ENCODE measurements at places on chromosomes 4 and X.

DNA sequence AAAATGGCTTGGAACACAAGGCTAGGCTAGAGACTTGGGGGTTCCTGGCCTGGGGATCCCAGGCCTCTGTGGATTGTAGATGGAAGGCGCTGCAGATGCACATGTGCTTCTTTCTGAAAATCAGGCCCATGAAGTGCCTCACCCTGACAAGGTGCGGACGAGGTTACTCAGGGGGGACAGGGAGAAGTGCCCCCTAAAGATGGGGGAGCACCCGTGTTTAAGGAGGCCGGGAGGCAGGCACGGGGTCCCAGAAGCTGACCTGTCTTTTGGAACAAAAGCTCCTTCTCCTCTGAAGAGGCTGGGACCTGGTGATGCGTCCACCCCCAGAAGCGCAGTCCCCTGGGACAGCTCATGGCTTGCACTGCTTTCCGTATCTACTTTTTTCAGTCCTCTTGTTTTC lies 2.4 kb downstream of the PDZD4 start:
- DNase-seq, result no peak

DNA sequence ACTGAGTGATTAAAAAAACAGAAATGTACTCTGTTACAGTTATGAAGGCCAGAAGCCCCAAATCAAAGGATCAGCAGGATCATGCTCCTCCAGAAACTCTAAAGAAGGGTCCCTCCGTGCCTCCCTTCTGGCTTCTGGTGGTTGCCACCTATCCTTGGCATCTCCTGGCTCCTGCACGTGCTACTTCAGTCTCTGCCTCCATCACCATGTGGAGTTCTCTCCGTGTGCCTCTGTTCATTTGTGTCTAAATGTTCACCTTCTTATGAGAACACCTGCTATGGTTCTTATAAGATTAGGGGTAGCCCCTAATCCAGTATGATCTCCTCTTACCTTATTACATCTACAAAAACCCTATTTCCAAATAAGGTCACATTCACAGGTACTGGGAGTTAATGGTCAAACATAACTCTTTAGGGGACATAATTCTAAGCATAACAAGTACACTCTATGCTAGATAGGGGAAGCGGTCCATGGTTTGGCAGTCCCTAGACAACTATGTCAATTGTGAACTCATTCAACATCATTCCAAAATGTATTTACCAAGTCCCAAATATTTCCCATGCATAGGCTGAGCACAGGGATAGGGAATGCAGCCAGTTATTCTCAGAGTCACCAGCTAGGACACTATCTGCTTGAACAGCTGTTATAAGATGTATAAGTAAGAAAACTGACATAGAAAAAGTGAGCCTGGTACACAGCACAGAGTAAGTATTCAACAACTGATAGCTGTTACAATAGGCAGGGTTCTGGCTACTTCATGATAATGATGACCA lies 295.5 kb upstream of the BOD1L1 start:
- no peak for DNase-seq

DNA sequence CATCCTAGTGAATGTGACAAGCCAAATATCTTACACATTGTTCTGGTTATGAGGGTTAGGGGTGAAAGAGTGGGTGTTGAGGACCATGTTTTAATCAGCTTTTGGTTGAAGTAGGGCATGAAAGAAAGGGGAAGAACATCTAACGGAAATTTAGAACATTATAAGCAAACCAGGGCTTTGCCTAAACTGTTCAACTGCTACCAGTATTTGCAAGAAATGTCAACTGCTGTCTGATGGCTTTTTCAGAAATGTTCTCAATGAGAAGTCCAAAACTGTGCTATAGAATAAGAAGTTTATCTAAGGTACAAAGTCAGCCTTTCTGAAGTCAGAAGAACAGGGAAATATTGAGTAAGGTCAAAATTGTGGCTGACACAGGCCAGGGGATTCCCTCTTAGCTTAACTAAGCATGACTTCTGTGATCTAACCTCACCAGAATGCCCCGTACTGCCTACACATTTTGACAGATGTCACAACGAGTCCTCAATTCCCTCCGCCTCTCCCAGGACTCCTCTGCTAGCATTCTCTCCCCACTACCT lies 67.1 kb downstream of the DTHD1 start:
- peak; percentile 8 for DNase-seq

DNA sequence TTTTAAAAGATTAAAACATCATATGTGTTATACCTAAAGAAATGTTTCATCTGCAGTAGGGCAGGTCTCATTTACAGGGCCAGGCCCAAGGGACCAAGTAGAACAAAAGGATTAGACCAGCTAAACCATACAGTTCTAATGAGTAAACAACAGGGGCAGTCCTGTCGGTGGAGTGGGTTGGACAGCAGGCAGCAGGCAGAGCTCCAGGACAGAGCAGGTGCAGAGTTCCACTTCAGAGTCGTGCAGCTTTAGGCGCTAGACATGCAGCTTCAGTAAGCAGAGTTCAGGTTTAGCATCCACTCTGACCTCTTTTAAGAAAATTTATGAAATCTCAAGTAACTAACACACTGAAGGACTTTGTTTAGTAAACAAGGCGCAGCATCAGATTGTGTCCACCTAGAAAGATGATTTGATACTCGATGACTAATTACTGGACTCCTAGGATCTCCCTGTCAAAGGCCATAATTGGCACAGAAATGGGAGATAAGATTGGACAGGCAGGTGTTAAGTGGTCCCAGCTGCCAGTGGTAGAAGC lies 487.7 kb upstream of the INTU start:
- DNase-seq, result peak; percentile 86

DNA sequence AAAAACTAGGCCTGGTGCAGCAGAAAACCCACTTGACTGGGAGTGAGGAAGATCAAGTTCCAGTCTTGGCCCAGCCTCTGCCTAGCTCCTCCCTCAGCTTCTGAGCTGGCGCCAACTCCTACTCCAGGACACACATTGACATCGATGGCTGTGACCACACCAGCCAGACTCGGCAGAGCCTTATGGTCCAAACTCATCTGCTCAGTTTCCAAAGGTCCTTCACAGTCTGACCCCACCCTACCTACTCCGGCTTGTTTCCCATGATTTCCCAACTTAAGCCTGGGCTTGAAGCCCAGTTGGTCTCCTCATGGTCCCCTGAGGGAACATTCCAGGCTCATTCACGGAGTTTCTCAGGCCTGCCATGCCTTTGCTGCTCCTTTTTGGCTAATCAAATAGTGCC lies 10.1 kb downstream of the ELF4 start:
- DNase-seq, result no peak

- DNase-seq, result no peak
Observed at GRCh38 chr4:184189966-184190365, 27.7 kb downstream of the ENPP6 start.

GRCh38 chr4:155566354-155566753 lies 100.3 kb upstream of the GUCY1A1 start:
- DNase-seq, result no peak

GRCh38 chrX:37817579-37817978 lies 29.8 kb downstream of the DYNLT3 start:
- no peak for DNase-seq

DNA sequence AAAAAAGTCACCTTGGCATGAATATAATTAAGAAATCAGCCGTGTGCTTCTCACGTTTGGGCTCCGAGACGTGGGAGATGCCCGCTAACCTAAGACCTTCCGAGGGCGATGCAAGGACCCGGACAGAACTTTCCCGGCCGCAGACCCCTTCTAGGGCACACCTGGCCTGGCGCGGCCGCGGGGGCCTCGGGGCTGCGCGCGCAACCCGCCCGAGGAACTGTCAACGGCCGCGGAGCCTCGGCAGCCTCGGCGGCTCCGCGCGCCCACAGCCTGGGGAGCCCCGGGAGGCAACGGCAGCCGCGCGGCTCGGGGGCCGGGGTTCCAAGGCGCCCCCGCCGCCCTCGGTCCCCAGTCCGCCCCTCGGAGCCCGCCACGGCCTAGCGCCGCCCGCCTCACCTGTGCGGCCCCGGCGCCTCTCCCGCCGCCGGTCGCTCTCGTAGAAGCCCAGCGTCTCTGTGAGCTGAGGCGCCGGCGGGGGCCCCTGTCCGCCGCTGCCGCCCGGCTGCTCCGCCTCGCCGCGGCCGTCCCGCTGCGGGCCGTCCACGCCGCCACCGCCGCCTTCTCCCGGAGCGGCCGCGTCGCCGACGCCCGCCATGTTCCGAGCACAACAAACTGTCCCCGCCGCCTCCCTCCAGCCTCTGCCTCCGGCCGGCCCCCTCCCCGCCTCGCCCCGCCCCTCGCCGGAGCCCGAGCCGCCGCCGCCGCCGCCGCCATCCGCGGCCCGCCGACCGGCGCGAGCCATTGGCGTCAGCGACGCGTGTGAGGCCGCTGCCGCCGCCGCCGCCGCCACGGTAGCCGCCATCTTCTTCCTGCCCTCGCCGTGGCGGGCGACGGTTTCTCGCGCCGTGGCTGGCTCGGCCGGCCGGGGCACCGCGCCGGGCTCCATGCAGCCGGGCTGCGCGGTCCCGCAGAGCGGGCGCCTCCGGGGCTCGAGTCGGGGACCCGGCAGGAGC lies at the start of gene TAPT1:
TSS of gene TAPT1 (minus strand) at position 609 of the 953 bp plus-strand sequence. CDS start at position 595, 14 bp downstream.
- peak; percentile 86 for DNase-seq

- no peak for DNase-seq
Observed at GRCh38 chr4:60502733-60503132, 697.4 kb upstream of the ADGRL3 start.

- no peak for DNase-seq
Observed at GRCh38 chrX:138996268-138996667, 284.8 kb upstream of the FGF13 start.

GRCh38 chr4:127997534-127998388 lies 32.6 kb downstream of the ABHD18 start:
- DNase-seq, result no peak

DNA sequence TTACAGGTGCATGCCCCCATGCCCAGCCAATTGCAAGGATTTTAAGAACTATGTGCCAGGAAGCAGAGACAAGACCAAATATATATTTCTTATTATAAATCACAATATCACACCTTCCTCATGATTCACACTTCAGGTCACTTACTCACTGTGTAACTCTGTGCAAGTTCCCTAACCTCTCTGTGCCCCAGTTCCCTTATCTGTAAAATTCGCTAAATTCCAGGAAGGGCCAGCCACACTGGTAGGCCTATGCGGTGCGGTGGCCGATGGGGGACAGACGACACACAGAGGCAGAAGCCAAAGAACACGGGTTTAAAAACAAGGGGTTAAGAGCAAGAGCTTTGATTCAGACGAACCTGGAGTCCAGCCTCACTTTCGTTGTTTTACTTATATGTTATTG lies 2.8 kb downstream of the TRIM2 start:
- DNase-seq, result no peak

- DNase-seq, result no peak
Observed at GRCh38 chr4:122481766-122482405, 25.4 kb upstream of the IL2 start.

DNA sequence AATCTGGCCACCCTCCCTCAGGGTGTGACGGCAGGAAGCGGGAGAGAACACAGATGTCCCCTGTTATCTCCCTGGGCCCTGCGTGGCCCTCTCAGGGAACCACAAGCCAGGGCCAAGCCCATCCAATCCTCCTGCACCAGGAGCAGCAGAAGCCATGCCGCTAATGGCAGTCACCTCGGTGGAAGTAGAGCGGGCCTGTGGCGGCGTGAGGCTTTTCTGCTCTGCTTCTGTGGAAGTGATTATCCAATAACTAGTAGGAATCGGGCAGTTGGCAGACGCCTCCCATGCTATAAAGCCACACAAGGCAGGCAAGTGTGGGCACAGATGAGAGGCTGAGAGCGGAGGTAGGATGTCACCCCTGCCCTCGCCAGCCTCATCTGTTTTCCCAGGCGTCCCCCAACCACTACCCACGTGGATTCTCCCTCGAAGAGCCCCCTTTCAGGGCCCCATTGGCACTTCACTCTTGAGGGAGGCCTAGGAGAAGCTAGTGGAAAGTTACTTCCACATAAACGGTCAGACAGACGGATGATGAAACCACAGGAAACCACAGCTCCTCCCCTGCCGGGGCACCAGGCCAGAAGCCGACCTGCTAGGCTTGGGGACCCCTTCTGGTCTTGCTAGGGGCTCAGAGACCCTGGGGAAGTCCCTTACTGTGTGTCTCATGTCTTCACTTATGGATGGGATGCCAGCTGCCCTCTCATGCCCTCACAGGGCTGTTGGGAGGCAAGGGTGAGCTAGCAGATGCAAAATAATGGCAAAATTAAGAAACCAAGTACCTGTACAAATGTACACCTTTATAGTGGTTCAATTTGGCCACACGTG lies 18.8 kb upstream of the TMSB4X start:
- DNase-seq, result peak; percentile 3

DNA sequence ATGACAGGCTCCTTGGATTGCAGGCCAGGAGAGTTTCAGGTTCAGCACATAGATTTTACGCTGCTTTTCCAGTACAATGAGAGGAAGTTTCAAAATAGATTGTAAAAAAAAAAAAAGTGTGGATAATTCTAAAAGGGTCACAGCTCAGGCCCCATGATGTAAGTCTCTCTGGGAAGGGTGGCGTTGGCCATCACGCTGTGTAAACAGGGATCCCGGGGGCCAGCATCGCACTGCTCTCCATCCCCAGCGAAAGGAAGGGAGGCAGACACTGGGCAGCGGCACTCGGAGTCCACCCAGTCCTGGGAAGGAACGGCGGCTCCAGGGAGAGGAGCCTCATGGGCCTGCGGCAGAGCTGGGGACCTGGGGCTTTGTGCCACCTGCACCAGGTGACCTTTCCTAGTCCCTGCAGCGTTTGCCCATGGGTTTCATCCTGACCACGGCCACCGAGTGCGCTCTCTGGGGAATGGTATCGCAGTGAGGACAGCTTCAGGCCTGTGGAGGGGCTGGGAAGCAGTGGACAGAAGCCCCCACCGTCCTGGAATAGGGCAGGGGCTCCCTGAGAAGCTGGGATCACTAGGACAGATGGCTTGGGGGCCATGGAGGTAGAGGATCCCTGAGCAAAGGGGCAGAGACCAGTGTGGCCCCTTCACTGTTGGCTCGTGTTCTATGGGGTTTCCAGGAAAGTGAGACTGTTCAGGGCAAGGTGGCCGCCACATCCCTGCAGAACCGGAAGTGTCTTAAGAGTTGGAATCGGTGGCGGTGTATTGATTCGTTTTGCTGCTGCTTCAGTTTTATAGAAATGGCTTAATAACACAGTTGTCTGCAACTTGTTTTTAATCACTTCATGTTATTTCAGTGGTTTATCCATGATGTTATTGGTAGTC lies 38.9 kb downstream of the RGS12 start:
- no peak for DNase-seq

All from DMS53 (cell line).